Activated effector memory CD4-positive, alpha-beta T cell treated with anti-CD3 and anti-CD28 coated beads, Interleukin-2, amount 50 U/mL, for 16 hours (primary cell): ENCODE measurements at places on chromosomes 5 and 9.

GRCh38 chr9:7946458-7946857 lies 146.9 kb upstream of the DMAC1 start:
- no peak for DNase-seq

GRCh38 chr9:91428436-91428835 lies 4.8 kb upstream of the NFIL3 start:
- DNase-seq, result no peak

DNA sequence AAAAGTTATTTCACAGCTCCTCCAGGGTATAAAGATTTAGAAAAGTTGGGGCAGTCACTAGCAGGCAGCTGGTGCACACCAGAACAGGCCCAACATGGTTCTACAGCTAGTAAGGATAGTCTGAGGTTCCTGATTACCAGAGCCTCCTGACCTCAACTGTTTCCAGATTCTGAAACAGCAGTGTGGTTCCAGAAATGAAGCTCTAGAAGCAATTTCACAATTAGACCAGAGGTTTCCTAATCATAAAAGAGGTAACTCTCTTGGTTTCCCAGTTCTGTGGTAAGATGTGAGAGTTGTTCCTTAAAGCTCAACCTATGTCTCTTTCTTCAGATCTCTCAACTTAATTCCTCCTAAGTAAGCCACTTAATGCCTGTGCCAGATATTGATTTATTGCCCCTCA lies 11.9 kb downstream of the AGTPBP1 start:
- DNase-seq, result no peak

GRCh38 chr5:86917117-86917579 lies 299.4 kb downstream of the COX7C start:
- no peak for DNase-seq

DNA sequence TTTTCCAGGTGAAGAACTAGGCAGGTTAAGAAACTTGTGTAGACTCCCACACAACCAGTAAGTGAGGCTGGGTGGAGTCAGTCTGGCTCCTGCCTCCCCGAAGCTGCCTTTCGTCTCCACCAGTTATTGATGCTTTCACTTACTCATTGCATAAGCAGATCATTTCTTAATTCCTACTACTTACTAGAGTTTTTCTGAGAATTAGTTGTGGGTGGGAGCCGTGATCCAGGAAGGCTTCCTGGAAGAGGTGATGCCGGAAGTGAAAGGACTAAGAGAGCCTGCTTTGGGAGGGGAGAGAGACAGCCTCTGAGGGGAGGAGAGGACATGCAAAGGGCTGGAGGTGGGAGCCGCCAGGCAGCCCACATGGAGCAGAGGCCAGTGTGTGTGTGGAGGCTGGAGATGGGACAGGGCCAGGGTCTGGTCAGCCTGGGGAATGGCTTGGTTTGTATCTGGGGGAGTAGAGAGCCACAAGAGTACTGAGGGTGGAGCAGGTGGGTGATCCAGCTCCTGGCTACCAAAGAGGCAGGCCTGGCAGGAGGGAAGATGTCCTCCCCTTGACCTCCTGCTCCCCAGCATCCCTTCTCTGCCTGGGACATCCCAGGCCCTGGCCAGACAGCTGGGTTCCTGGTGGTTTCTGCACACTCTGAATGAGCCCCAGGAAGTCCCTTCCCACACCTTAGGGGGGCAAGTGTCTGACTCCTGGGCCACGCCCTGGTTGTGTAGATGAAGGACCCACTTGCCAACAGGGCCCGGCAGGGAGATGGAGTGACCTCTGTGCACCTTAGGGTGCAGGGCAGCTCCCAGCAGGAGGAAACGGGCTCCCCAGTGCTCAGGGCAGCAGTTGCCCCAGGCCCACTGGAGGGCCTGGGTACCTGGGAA lies 12.2 kb upstream of the CARD19 start:
- DNase-seq, result peak; percentile 71

- no peak for DNase-seq
Observed at GRCh38 chr5:167573370-167574127, 717.9 kb upstream of the WWC1 start.

DNA sequence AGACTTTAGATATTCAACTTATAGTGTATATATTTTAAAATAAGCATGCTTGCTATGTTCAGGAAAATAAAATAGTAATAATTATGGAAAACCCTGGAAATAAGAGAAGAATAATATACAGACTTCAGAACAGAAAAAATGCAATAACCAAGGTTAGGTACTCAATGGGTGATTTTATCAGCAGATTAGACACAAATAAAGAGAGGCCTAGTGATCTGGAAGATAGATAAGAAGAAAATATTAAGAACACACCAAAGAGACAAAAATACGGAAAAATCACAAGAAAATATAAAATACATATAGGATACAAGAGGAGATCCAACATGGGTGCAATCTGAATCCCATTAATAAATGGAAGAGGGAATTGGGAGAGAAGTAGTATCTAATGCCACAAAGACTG lies 1348.5 kb upstream of the WWC1 start:
- no peak for DNase-seq

DNA sequence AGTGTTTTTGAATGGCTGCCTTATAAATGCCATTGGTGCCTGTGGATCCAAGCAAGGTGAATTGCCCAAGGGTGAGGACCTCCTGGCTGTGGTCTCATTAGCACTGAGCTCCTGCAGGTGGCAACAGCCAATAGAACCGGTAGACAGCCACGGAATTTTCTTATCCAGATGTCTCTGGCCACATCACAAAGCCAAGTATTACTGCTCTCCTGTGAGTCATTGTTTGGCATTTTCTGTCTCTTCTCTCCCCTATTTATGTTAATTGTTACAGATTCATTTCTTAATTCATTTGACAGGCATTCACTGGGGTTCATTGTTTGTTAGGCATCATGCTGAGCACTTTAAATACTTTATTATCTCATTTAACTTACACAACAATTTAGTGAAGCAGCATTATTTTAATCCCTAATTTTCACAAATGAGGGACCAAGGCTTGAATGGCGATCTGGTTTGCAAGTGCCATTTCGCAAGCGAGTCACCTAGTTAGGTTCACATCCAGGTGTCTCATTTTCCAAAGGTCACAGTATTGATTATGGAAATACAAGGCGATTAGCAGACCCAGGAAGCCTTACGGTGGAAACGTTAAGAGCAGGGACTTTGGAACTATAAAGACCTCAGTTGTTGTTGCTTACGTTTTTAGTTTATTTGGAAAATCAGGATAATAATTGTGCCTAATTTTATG lies 58.2 kb upstream of the DPYSL3 start:
- DNase-seq, result no peak

GRCh38 chr9:73039271-73040263 lies 86.7 kb upstream of the ALDH1A1 start:
- no peak for DNase-seq

- no peak for DNase-seq
Observed at GRCh38 chr5:158820891-158821290, 278.8 kb downstream of the EBF1 start.

DNA sequence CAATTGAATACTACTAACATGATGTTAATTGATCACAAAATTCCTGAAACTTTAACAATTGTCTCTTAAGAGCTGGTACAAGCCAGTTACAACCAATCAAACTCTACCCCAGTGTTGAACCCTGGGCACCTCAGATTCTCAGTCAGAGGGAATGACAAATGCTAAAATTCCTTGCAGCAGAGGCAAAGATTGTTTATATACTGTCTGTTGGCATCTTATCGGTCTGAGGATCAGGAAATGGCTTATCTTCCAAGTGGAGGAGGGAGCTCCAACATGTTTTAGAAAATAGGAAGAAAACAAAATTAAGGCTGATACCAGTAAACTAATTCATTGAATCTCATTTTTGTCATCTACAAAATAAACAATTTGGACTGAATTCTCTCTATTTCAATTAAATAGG lies 527.8 kb upstream of the ZNF608 start:
- DNase-seq, result no peak

- DNase-seq, result no peak
Observed at GRCh38 chr9:971901-972500, 4.5 kb upstream of the DMRT3 start.

GRCh38 chr5:42579320-42579719 lies 156.1 kb downstream of the GHR start:
- DNase-seq, result no peak

- no peak for DNase-seq
Observed at GRCh38 chr9:117091529-117091928, 323.3 kb downstream of the ASTN2 start.

DNA sequence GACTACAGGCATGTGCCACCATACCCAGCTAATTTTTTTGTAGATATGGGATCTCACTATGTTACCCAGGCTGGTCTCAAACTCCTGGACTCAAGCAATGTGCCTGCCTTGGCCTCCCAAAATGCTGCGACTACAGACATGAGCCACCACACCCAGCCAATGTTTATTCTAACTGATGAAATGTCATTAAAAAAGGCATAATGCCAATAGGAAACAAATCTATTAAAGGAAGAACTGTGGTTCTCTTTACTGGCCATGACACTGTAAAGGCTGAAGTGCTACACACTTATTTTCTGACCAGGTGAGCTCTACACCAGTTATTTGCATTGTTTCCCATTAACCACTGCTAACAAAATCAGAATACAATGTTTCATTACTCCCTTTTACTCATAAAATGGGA lies 106.0 kb downstream of the STRBP start:
- DNase-seq, result no peak

GRCh38 chr5:148816357-148816756 lies 10.1 kb upstream of the ADRB2 start:
- DNase-seq, result no peak
